Spleen (tissue), 13 donors: ENCODE measurements at places on chromosomes 11 and 22. TPM values are rescaled to one million over a fixed set of nuclear protein-coding genes. Genes with fewer than 3 reads are reported as not detected.
A peak's percentile ranks its signal among the peaks of the same experiment; 100 is the strongest.

SCO2 gene
- polyA plus RNA-seq, result 4.4 TPM

- H3K36me3 ChIP-seq, result no peaks in the 10 kb centered on the region
- no peak overlapping the region for H3K4me3 ChIP-seq
- no peaks in the 10 kb centered on the region for H3K27me3 ChIP-seq
- no peak overlapping the region for H3K27ac ChIP-seq
- DNase-seq, result peak; percentile 41
These were observed 77.3 kb upstream of the NECTIN1 start for GRCh38 chr11:119806064-119806915.

DNA sequence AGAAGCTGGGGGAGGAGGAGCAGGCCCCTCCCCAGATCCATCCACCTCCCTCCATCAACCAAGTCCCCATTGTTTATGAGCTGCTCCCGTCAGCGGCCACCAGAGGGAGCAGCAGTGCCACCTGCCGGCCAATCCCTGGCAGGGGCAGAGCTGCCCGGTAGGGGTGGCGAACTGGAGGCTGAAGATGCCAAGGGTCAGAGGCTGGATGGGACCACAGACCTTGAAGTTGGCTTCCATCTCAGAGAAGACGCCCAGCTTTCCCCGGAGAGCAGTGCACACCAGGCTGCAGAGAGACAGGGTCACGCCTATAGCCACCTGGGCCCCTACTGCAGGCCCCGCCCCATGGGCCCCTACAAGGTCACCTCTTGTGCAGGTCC, 3.6 kb downstream of the FIBP start:
- peak overlapping the region; percentile 57 for H3K27ac ChIP-seq
- DNase-seq, result peak; percentile 96
- H3K36me3 ChIP-seq, result peaks cover 34% of the 10 kb centered on the region
- peaks cover 51% of the 10 kb centered on the region for H3K4me1 ChIP-seq

DNA sequence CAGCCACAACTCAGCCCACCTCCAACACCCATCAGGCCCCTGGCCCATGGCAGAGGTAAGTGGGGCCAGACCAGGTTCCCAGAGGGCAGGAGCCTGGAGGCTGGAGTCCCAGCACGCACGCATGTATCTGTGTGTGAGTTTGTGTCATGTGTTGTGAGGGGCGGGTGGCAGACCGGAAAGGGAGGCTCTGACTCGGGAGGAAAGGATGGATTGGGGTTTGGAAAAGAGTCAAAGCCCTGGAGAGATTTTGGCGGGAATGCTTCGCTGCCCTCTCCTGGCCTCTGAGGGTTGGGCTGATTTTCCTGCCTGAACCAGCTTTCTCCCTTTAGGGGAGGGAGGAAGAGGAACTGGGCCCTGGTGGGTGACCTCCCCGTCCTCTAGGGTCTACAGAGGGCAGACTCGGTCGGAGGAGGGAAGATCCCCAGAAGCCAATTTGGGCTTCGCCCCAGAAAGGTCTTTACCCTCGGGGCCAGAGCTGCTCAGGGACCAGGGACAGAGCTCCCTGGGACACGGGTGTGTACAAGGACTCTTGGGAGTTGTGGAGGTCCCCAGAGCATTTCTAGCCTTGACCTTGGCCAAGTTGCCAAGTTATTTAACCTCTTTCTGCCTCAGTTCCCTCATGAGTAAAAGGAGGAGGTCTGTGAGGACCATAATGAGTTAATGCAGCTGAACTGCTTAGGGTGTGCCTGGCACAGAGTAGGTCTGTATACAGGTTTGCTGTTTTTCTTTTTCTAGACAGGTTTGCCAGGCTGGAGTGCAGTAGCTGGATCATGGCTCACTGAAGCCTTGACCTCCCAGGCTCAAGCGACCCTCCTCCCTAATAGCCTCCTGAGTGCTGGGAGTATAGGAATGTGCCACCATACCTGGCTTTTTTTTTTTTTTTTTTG, 6.9 kb downstream of the C11orf68 start:
- H3K27ac ChIP-seq, result peak overlapping the region; percentile 45
- H3K4me1 ChIP-seq, result peaks cover 42% of the 10 kb centered on the region
- H3K27me3 ChIP-seq, result peaks cover 12% of the 10 kb centered on the region
- no peaks in the 10 kb centered on the region for H3K36me3 ChIP-seq
- H3K4me3 ChIP-seq, result no peak overlapping the region

TMEM151A gene
- polyA plus RNA-seq, result not detected

GRCh38 chr11:61736310-61736709, 16.1 kb upstream of the MYRF start:
- H3K36me3 ChIP-seq, result peaks cover 60% of the 10 kb centered on the region
- H3K4me1 ChIP-seq, result peaks cover 6% of the 10 kb centered on the region
- no peak for DNase-seq
- H3K27ac ChIP-seq, result no peak overlapping the region
- H3K4me3 ChIP-seq, result no peak overlapping the region
- H3K27me3 ChIP-seq, result no peaks in the 10 kb centered on the region

GRCh38 chr11:62805961-62806441, 761 bp upstream of the NXF1 start:
- DNase-seq, result no peak
- H3K36me3 ChIP-seq, result peaks cover 26% of the 10 kb centered on the region
- H3K4me3 ChIP-seq, result peak overlapping the region; percentile 68

SGSM1 gene
- 0.16 TPM for polyA plus RNA-seq

DNA sequence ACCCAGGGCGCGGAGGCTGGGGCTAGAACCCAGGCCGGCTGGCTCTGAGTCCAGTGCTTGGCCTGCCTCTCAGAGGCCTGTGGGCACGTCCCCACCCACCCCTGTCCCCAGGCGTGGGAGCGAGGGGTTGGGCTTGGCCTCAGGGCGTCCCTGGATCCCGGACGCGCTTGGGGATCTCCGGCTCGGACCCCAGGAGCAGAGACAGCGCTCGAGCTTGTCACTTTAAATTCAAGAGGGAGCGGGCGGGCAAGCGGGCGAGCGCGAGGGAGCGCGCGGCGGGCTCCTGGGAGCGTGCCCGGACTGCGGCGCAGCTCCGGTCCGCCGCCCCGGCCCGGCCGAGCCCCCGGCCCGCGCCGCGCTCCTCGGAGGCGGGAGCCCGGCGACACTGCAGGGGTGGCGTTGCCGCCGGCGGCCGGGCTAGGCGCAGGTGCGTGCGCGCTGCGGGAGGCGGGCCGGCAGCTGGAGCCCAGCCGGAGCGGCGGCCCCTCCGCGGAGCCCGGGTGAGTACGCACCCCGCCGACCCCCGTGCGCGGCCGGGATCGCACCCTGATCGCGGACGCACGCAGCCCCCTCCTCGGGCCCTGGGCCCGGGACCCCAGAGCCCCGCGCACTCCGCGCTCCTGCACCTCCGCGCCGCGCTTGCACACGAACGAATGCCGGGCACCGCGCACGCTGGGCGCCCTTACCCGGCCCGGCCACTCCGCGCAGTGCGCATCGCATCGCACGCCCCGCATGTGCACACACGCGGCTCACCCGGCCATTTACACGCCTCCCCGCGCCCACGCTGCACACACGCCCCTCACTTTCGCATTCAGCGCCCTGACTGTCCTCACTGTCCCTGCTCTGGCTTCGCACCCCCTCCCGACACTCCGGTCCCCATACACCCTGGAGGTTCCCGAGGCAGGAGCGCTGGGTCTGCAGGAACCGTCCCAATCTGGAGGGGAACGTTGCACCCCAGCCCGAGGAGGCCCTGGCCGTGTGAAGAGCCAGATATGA, at the start of gene SYT12:
Gene SYT12 (plus strand): TSS at position 174 of the 996 bp plus-strand sequence. CDS start 7,011 bp downstream, outside the sequence.
- H3K4me3 ChIP-seq, result no peak within 1 kb of the TSS
- H3K27me3 ChIP-seq, result peaks cover 27% of the 10 kb centered on the region
- H3K36me3 ChIP-seq, result no peaks in the 10 kb centered on the region
- no peak within 1 kb of the TSS for H3K27ac ChIP-seq
- peaks cover 13% of the 10 kb centered on the region for H3K4me1 ChIP-seq

- no peak overlapping the region for H3K4me3 ChIP-seq
- no peak for DNase-seq
- no peaks in the 10 kb centered on the region for H3K27me3 ChIP-seq
- H3K27ac ChIP-seq, result no peak overlapping the region
These were observed 227.5 kb upstream of the ZC3H12C start for GRCh38 chr11:109865548-109866186.

DNA sequence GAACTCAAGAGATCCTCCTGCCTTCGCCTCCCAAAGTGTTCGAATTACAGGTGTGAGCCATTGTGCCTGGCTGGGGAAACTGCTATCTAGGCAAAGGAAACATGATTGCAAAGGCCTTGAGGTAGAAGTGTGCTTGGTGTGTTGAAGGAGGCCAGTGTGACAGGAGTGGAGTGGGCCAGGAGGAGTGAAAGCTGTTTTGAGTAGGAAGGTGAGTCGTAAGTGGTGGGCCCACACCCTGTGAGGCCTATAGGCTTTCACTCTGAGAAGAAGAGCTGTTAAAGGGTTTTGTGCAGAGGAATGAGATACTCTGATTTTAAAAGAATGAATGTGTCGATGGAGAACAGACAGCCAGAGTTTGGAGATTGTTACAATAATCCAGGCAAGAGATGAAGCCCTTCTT, 43.4 kb downstream of the WEE1 start:
- peak overlapping the region; percentile 92 for H3K27ac ChIP-seq
- no peak overlapping the region for H3K4me3 ChIP-seq
- H3K4me1 ChIP-seq, result peaks cover 63% of the 10 kb centered on the region
- H3K27me3 ChIP-seq, result no peaks in the 10 kb centered on the region

MPPED2 gene
- polyA plus RNA-seq, result 0.80 TPM

DNA sequence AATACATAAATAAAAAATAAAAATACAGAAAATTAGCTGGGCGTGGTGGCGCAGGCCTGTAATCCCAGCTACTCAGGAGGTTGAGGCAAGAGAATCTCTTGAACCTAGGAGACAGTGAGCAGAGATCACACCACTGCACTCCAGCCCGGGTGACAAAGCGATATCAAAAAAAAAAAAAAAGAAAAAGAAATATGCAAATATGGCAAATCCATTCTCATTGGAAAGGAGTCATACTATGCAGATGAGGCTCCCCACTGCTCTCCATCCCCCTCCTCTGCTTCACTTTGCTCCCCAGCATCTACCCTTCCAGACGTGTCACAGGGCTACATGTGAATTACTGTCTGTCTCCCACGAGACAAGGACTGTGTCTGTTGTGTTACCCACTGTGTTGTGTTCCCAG, 36.3 kb upstream of the PDGFB start:
- no peak overlapping the region for H3K4me3 ChIP-seq
- peak overlapping the region; percentile 77 for H3K27ac ChIP-seq
- DNase-seq, result no peak
- H3K27me3 ChIP-seq, result no peaks in the 10 kb centered on the region
- H3K36me3 ChIP-seq, result no peaks in the 10 kb centered on the region

MOGAT2 gene
- polyA plus RNA-seq, result 0.03 TPM

DNA sequence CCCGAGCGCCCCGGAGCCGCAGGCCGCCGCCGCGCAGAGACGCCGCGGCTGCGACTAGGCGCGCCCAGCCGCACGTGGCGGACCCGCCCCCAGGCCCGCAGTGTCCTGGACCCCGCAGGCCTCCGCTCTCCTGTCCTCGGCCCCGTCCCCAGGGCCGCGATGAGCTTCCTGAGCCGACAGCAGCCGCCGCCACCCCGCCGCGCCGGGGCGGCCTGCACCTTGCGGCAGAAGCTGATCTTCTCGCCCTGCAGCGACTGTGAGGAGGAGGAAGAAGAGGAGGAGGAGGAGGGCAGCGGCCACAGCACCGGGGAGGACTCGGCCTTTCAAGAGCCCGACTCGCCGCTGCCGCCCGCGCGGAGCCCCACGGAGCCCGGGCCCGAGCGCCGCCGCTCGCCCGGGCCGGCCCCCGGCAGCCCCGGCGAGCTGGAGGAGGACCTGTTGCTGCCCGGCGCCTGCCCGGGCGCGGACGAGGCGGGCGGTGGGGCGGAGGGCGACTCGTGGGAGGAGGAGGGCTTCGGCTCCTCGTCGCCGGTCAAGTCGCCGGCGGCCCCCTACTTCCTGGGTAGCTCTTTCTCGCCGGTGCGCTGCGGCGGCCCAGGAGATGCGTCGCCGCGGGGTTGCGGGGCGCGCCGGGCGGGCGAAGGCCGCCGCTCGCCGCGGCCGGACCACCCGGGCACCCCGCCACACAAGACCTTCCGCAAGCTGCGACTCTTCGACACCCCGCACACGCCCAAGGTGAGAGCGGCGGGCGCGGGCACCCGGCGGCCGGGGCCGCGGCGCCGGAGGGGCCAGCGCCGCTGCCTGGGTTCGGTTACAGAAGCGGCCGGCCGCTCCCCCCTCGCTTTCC, 528 bp downstream of the WEE1 start:
- peak overlapping the region; percentile 83 for H3K27ac ChIP-seq
- no peaks in the 10 kb centered on the region for H3K27me3 ChIP-seq
- H3K4me1 ChIP-seq, result peaks cover 72% of the 10 kb centered on the region
- peak overlapping the region; percentile 95 for H3K4me3 ChIP-seq

SH3BP1 gene
- polyA plus RNA-seq, result 17.7 TPM

DNA sequence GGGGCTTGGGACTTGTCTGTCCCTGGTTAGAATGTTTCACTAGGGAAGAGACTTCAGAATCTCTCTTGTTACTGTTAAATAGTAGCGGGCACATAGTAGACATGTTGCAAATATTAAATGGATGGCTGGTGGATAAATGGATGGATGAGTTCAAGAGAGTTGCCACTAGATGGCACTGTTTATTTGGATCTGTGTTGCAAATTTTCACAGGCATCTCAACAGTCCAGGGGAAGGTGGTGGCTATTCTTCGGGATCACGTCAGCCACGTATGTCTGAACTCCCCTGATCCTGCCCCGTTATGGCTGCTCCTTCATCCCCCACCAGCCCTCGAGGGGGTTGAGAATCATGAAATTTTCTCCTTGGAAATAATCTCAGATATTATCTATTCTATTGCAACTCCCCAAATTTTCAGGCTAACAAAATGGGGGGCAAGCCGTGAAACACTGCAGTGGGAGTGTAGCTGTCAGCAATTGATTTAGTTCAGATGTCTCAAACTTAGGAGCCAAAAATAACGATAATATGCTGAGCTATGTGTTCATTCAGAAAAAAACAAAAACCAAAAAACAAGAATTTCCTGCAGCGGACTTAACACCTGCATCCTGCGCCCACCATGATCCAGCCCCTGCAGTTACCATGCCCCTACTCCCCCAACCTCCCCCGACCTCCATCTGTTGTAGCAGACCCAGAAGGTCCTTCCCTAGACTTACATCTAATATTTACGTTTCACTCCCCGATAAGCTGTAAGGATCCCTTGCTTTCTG, 29.1 kb upstream of the BIRC3 start:
- H3K4me3 ChIP-seq, result no peak overlapping the region
- no peaks in the 10 kb centered on the region for H3K27me3 ChIP-seq
- no peaks in the 10 kb centered on the region for H3K36me3 ChIP-seq
- H3K4me1 ChIP-seq, result peaks cover 29% of the 10 kb centered on the region
- peak overlapping the region; percentile 48 for H3K27ac ChIP-seq

DNA sequence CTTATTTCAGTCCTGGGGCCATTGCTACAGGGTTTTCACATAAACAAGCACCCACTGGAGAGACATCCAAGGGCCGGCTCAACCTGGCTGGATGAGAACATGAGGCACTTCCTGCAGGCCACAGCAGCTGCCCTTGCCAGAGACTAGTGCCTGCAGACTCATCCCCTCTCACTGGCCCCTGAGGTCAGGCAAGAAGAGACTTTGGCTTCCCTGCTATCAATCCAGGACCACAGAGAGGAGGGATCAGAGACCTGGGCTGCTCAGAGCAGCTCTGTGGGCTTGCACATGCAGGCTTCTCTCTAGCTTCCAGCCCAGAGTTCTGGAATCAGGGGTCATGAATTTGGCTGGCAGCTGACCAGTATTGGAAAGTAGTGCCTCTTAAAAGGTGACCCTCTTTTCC, 79.5 kb downstream of the CABIN1 start:
- DNase-seq, result peak; percentile 33
- H3K27me3 ChIP-seq, result no peaks in the 10 kb centered on the region
- H3K27ac ChIP-seq, result no peak overlapping the region
- H3K36me3 ChIP-seq, result peaks cover 50% of the 10 kb centered on the region
- H3K4me1 ChIP-seq, result peaks cover 34% of the 10 kb centered on the region
- no peak overlapping the region for H3K4me3 ChIP-seq

GRCh38 chr22:31615940-31616314, 46.1 kb downstream of the PISD start:
- peaks cover 28% of the 10 kb centered on the region for H3K4me1 ChIP-seq
- H3K27ac ChIP-seq, result peak overlapping the region; percentile 48
- H3K27me3 ChIP-seq, result no peaks in the 10 kb centered on the region
- H3K36me3 ChIP-seq, result peaks cover 88% of the 10 kb centered on the region
- no peak overlapping the region for H3K4me3 ChIP-seq
- no peak for DNase-seq
